Neural progenitor cell (in vitro differentiated cells): ENCODE measurements at places on chromosomes 16 and 17. TPM values are rescaled to one million over a fixed set of nuclear protein-coding genes. Genes with fewer than 3 reads are reported as not detected.

- no peak for DNase-seq
These were observed 5.3 kb upstream of the WWOX start for GRCh38 chr16:78094166-78094565.

DNA sequence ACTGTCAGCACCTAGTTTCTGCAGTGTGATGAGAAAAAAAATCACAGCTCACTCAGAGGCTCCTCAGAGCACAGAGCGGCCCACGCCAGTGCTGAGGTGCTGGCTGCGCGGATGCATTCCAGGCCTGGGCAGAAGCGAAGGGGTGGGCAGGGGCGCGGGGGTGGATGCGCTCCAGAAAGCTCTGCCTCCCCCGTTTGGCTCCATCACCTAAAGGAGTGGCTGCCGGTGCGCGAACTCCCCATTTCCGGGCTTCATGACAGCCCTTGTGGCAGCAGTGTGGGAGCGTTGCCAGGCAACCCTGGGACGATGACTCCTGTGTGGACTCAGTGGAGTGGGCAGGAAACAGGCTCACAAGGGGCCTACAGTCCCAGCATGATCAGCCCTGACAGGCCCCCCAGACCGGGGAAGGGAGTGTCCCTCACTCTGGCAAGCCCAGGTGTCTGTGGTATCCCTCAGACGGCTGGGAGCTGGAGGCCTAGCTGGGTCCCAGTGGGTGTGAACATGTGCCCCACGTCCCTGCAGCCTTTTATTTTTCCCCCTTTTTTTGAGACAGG, 32.8 kb upstream of the NUDT16L1 start:
- no peak for DNase-seq

LRRC75A gene
- 4.0 and 7.2 TPM in 2 replicates for total RNA-seq

CSNK2A2 gene
- 69.7 and 81.6 TPM in 2 replicates for total RNA-seq

GRCh38 chr16:15460601-15461000, 26.2 kb downstream of the BMERB1 start:
- no peak for DNase-seq

RPS6KB1 gene
- total RNA-seq: 15.5 and 18.7 TPM in 2 replicates
